CMK (cell line): ENCODE measurements at places on chromosomes 2 and 18.

- DNase-seq: no peak
These were observed 171.8 kb downstream of the CYRIA start for GRCh38 chr2:16493788-16494187.

GRCh38 chr2:201349601-201350000, 7.5 kb downstream of the FLACC1 start:
- DNase-seq: no peak

GRCh38 chr18:11885278-11885947, 22.7 kb downstream of the MPPE1 start:
- no peak for DNase-seq

- DNase-seq: no peak
These were observed 63.1 kb downstream of the MARCO start for GRCh38 chr2:119005051-119005450.

GRCh38 chr18:74532511-74533025, 1.7 kb upstream of the CNDP1 start:
- DNase-seq: no peak
